ENCODE measurements at places on chromosomes 12 and 14. TPM values are rescaled to one million over a fixed set of nuclear protein-coding genes. Genes with fewer than 3 reads are reported as not detected.
A peak's percentile ranks its signal among the peaks of the same experiment; 100 is the strongest.

- peaks cover 11% of the 10 kb centered on the region for H3K27me3 ChIP-seq
- H3K36me3 ChIP-seq = no peaks in the 10 kb centered on the region
- H3K4me1 ChIP-seq = peaks cover 16% of the 10 kb centered on the region
- peak overlapping the region; percentile 24 for H3K27ac ChIP-seq
- no peak overlapping the region for H3K4me3 ChIP-seq
Measured at GRCh38 chr12:13135371-13136178, 32.1 kb upstream of the GSG1 start.

DNA sequence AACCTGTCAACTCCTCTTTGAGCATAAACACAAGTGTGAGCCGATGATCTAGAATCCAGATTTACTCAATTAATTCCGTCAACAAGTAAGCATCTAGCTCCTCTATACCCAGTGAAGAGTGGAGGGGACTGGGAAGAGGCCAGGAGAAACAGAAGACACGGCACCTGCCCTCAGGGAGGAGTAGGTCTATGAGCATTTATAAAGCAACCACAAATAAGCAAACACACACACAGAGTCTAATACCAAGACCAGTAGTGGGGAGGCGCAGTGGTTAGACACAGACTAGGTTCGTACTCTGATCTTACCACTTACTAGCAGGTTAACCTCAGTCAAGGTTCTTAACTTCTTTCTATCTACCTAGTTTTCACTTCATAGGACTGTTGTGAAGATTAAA, 5.9 kb upstream of the FOXN3 start:
- H3K27me3 ChIP-seq = peaks cover 2% of the 10 kb centered on the region
- H3K4me1 ChIP-seq = peaks cover 19% of the 10 kb centered on the region
- no peaks in the 10 kb centered on the region for H3K36me3 ChIP-seq

GRCh38 chr14:69982886-69983285, 103.7 kb downstream of the SMOC1 start:
- H3K27ac ChIP-seq = no peak overlapping the region
- peaks cover 5% of the 10 kb centered on the region for H3K27me3 ChIP-seq
- peaks cover 48% of the 10 kb centered on the region for H3K36me3 ChIP-seq

GRCh38 chr12:88509851-88510250, 70.4 kb downstream of the KITLG start:
- H3K4me3 ChIP-seq = no peak overlapping the region
- H3K4me1 ChIP-seq = no peaks in the 10 kb centered on the region
- H3K36me3 ChIP-seq = peaks cover 3% of the 10 kb centered on the region
- H3K27me3 ChIP-seq = no peaks in the 10 kb centered on the region
- DNase-seq = no peak

The OR4K1 gene
- not detected for total RNA-seq

The PLA2G1B gene
- not detected for total RNA-seq

The KLRC1 gene
- not detected for total RNA-seq
